Neural progenitor cell (in vitro differentiated cells): ENCODE measurements at places on chromosomes 12 and 14. TPM values are rescaled to one million over a fixed set of nuclear protein-coding genes. Genes with fewer than 3 reads are reported as not detected.

Gene ACOT6
- not detected in 2 replicates for total RNA-seq

Gene PRB2
- total RNA-seq, result not detected in 2 replicates

GRCh38 chr12:50550530-50551223 is 45.9 kb downstream of the DIP2B start:
- DNase-seq, result no peak

GRCh38 chr12:10722905-10723746 is at the start of gene YBX3:
YBX3 (minus strand) TSS chr12:10723323; CDS start chr12:10723111, 212 bp downstream.
- DNase-seq, result peak; percentile 83

DNA sequence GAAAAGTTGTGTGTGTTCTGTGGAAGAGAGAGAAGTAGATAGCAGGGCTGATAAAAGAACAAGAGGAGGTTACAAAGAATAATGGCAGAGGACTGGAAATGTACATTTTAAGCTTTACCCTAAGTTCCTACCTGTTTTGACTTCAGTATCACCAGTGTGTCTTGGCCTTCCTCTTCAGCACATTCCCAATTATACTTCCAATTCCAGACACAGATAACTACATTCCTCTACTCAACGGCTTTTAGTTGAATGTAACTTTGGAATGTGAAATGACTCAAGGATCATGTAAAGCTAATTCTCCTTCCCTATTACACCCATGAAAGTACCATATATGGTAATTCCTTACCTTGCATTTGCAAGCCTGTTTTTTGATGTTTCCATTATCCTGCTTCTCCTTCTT is 5.0 kb downstream of the MGST1 start:
- DNase-seq, result no peak

DNA sequence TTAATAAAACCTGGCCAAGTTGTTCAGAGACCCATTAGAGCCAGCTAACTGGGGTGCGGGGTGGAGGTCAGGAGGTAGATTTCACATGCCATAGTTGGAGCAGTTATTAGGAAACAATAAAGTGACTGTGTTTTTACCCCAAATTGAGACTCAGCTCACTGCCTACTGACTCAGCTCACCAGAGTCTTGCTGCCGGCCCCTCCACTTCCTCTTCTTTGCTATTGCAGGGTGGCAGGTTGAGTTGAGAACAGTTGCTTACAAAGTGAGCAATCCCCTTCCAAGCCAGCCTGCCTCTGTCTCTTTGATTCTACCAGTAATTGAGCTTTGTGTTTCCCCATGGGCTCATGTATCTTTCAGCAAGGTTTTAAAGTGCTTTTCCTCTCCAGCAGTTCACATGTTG is 12.9 kb downstream of the ST8SIA1 start:
- peak; percentile 7 for DNase-seq
